ENCODE measurements at places on chromosomes 12 and 14.

- no peak for DNase-seq
Measured at GRCh38 chr14:48289701-48290100, 614.3 kb upstream of the MDGA2 start.

GRCh38 chr12:57631566-57632072 lies 1.4 kb downstream of the B4GALNT1 start:
- no peak for DNase-seq

- no peak for DNase-seq
Measured at GRCh38 chr12:127060310-127060847, 1206.6 kb upstream of the TMEM132C start.

DNA sequence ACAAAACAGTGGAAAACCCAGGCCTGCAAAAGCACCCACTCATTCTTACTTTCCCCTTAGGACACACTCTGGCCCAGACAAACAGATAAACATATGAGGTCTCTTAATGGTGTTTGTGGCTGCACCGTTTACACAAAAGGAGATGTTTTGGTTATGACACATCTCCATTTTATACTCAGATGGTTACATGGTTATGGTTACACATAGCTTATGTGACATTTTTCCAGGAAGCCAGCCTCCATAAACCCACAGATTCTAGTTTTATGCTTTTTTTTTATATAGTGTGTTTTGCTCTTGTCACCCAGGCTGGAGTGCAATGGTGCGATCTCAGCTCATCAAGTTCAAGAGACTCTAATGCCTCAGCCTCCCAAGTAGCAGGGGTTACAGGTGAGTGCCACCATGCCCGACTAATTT lies 3.5 kb upstream of the KLRD1 start:
- DNase-seq = no peak

GRCh38 chr12:57496822-57497221 lies 9.0 kb downstream of the MARS1 start:
- DNase-seq = no peak

DNA sequence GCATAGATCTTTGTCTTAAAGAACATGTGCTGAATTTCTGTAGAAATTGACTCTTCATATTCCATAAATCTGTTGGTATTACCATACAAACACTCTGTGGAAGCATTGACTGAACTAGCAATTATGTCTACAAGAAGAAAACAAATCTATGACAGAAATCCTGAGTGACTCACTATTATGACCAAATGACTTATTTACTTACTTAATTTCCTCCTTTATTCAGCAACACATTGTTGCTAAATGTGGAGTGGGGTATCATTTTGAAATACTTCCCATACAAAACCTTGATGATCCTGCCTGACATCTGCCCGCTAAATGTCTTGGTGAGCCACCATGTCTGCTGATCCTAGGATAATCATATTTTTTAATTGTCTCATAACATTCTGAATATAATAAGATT lies 99.1 kb upstream of the SLCO1C1 start:
- no peak for DNase-seq

DNA sequence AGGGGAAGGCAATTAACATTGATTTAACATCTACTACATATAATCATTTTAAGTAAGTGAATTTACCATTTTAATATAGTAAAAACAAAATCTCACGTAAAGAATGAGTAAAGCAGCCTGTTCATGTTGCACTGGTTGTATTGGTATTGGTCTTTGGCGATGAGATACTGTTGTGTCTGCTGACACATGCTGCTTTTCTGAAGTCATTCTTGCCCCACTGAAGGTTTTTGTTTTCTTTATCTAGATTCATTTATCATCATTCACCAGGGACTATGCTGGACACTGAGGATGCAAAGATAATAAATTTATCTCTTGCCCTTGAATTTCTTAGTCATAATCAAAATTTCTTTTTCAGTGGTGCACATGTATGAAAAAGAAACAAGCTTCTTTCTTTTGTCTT lies 246.2 kb upstream of the NPAS3 start:
- no peak for DNase-seq

- DNase-seq = no peak
Measured at GRCh38 chr14:98956661-98957060, 315.3 kb downstream of the BCL11B start.

DNA sequence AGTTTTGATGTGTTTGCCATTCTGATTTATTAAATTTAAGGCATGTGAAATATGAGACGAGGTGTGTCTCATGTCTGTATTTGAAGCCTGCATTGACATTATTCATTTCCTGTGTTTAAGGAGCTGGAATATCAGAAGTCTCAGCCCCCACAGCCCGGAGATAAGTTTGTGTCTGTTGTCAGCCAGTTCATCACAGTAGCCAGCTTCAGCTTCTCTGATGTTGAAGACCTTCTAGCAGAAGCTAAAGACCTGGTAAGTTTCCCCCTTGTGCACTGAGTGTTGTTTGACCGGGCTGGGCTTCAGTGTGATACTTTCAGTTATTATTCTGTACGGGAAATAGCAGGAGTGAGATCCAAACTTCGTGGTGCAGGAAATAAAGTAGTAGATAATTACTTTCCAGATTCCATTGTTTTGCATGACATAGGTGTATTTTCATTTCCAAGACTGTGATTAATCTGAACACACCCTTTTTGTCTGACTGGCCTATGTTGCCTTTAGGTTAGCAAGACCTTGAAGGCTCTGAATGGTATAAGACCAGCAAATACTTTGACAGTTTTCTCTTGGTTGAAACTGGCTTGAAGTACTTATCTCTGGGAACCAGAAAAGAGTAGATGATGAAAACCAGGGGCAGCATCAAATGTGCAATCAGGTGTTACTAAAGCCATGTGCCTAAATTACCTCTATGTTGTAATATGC lies 101.5 kb downstream of the GPR135 start:
- no peak for DNase-seq

DNA sequence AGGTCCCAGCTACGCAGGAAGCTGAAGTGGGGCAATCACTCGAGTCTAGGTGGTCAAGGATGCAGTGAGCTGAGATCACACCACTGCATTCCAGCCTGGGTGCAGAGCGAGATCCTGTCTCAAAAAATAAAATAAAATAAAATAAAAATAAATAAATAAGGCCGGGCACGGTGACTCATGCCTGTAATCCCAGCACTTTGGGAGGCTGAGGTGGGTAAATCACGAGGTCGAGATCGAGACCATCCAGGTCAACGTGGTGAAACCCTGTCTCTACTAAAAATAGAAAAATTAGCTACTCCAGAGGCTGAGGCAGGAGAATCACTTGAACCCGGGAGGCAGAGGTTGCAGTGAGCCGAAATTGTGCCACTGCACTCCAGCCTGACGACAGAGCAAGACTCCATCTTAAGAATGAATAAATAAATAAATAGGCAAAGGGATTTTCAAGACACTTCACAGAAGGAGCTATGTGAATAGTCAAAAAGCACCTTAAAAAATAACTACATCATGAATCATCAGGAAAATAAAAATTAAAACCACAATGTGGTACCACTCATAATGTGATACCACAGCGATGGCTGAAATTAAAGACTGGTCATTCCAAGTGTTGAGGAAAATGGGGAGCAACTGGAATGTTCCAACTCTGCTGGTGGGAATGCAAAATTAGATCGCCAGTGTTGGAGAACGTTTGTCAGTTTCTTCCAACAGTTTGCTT lies 92.9 kb upstream of the TBX3 start:
- DNase-seq = no peak

DNA sequence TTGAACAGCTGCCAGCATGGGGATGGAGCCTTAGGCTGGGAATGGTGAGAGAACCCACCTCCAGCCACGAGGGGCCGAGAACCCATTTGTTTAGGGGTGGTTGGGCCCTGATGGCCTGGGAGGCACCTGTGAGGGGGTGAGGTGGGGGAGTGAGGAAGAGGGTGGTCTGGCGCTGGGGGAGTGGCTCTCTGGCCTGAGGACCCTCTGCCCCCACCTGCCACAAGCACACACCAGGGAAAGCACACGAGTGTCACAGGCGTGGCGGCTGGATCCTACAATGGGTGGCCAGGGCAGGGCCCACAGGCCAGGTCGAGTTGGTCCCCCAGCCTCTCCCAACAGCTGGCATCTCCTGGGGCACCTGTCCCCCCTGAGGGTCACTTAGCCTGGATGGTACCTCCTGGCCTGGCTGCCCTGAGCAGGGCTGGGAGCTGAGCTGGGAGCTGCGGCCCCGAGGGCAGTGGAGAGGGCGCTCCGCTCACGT lies 340.5 kb downstream of the TMEM121 start:
- DNase-seq = no peak

DNA sequence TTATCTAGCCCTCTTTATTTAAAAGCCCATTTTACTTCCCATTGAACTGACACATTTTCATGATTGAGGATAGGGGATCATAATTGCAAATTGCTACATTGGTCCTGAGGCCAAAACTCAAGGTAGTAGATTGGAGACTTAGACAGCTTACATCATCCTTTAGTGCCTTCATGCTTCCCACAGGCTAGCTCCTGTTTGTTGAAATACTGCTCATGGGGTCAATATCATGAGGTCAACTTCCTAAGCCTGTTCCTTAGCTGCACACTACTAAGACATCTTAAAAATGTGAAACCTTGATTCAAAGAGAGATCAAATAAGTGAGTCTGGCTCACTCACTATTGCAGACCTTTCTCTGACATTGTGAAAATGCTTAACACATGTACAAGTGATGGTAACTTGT lies 113.0 kb downstream of the TBC1D30 start:
- DNase-seq = no peak

DNA sequence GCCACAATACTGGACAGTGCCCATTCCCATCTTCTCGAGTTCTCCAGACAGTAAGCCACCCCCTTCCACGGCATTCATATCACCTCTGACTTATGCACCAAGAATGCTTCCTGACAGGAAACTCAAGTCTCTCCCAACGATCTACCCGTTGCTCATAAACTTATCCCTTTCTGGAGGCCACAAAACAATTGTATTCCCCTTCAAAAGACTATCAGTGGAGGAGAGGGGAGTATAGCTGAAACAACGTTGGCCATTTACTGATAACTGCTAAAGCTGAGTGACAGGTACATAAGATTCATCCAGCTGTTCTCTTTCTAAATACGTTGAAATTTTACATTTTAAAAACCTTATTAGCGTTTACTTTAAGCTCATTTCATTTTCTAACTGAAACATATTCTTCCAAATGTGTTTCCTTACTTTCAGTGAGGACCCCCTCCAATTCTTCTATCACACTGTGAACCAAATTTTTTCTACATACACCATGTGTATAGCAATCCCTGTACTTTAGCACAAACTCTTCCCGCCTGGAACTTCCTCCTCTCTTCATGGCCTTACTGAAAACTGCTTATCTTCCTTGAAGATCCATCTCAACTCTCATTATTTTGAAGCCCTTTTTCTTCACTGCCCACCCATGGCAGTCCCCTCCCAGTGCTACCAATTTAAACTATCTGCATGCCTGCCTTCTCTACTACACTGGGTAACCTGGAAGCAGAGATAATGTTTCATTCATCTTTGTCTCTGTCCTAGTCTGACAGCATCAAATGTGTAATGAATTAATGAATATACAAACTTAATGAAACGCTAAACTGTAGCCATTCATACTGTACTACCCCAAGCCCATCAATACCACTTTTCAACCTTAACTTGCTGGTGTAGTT lies 28.8 kb downstream of the ATXN2 start:
- no peak for DNase-seq

DNA sequence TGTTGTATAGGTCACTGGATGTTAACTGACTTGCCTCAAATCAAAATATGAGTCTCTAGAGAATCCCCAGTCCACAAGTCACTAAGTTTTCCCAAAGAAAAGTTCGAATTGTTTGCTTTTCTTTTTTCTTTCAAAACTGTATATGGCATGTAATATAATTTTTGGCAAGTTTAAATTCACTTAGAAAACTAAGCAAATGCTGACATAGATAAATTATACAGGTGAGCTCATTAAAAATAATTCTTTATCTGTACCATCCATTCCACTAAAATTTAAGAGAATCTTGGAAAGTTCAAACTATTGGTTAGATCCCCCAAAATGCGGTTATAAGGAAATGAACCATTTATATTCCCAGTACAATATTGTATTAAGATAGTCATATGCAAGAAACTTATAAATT lies 145.6 kb upstream of the AMIGO2 start:
- no peak for DNase-seq

GRCh38 chr14:91873471-91874415 lies 6.4 kb upstream of the TC2N start:
- DNase-seq = no peak

GRCh38 chr14:92658684-92659083 lies 89.7 kb downstream of the LGMN start:
- DNase-seq = no peak

DNA sequence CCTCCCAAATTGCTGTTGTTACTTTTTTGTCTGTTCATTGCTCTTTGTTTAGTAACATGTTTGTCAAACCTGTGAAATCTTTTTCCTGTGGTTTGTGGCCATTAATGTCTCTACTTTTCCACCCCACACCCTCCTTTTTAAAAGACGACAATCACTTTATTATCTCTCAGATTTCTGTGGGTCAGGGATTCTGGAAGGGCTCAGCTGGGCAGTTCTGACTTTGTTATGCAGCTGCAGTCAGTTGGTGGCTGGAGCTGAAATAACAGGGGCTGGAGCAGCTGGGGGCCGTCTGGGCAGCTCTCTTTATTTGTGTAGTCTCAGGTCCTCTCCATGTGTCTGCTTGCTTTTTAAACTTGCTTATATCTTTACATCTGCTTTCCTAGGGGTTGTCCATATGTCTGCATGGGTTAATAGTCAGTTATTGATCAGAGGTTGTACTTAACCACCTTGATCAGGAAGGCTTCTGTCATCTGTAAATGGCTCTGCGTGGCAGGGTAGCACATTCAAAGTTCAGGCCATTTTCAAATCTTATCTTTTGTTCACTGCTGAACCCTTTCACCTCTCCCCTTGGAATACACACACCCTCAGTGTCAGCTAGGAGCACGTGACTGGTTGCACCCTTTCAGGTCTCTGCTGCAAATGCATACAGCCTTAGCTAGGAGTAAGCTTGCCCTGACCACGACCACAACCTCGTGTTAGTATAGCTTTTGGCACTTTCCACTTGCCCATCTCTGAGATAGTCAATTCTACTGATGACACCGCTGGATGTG lies 27.9 kb downstream of the BORCS5 start:
- DNase-seq = no peak

- no peak for DNase-seq
Measured at GRCh38 chr14:74015963-74016362, 3.1 kb downstream of the ENTPD5 start.

DNA sequence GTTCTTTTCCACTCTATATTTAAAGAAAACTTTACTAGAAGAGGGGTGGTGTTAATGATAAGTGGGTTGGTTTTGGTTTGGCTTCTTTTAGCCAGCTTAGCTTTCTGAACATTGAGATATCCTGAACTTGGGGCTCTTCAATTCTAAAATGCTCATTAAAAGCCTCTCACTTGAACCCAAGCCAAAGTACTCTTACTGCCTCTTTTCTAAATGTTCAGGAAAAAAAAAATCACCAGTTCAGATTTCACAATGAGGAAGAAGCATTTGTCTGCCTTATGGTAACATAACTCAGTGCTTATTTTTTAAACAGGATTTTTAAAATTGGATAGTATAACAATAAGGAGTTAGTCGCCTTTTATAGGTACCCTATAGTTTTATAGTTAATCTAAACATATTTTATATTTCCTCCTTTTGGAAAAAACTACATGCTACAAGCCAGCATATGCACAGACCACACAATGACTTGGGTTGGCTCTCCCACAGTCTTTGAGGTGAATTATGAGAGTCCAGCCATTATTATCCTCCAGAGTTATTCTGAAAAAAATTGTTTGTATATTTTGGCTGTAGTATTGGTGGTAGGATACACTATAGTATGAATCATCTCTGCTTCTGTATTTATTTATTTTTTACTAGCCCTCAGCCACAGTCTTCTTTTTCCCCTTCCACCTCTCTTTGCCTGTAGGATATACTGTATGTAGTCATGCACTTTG lies 195.5 kb upstream of the TMPO start:
- no peak for DNase-seq
